Type B pancreatic cell (in vitro differentiated cells): ENCODE measurements at places on chromosomes 6 and 20. TPM values are rescaled to one million over a fixed set of nuclear protein-coding genes. Genes with fewer than 3 reads are reported as not detected.

Gene TGIF2
- 26.9 and 43.5 TPM in 2 replicates for total RNA-seq

Gene DUSP15
- total RNA-seq: 3.0 and 9.1 TPM in 2 replicates

DNA sequence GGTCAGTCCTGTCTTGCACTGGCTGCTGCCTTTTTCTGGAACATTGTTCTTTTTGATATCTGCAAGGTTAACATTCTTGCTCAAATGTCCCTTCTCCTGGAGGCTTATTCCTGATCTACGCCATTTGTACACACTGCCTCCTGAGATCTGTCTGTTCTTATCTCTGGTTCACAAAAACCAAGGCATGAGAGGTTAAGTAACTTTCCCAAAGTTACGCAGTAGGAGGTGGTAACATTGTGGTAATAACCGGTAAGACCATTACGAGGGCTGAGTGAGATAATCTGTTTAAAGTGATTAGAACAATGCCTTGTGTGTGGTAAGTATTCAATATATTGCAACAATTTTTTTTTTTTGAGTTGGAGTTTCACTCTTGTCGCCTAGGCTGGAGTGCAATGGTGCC, 132.1 kb downstream of the FNDC1 start:
- no peak for DNase-seq

DNA sequence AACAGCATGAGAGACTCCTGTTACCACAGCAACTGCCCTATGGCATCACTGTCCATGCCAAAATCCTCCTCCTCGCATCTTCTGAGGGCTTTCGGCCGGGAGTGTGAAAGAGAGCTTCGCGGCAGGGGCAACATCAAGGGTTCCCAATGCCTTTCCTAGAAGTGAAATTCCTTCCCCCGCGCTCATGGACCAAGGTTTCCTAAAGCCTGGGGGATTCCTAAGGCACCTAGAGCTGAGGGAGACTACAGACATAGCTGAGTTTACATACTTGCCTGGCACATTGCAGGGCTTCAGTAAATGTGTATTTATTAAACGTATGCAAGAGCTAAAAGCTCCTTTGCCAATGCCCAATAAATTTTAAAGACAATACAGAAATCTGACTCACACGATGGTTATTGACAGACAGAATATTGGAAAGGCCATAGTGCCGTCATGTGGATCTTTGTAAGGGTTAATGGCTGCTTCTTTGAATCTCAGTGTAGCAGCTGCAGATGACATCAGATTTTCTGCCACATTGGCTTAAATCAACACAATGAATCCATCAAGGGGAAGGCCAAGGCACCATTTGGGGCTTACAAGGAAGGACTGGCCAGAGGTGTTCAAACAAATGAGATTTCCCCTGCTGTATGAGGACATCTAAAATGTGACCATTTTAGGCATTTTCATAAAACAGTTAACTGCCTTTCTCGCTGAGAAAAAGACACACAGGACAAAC, 281.2 kb upstream of the JARID2 start:
- DNase-seq: no peak

Gene ARHGAP40
- 1.7 and 1.9 TPM in 2 replicates for total RNA-seq

DNA sequence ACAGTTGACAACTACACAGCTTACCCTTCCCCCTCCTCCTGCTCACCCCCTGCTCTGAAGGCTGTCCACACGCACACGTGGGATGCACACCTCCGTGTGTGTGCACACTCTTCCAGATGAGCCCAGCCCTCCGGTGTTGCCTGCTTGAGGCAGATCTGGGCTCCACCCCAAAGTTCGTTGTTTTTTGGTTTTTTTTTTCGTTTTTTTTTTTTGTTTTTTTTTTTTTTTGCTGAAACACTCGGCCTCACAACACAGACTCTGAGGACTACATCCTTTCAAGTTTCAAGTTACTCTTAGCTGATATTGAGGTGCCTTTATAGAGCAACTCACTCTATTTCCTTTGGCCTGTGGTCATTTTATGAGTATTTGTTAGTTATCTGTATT, 88.2 kb downstream of the RREB1 start:
- no peak for DNase-seq

DNA sequence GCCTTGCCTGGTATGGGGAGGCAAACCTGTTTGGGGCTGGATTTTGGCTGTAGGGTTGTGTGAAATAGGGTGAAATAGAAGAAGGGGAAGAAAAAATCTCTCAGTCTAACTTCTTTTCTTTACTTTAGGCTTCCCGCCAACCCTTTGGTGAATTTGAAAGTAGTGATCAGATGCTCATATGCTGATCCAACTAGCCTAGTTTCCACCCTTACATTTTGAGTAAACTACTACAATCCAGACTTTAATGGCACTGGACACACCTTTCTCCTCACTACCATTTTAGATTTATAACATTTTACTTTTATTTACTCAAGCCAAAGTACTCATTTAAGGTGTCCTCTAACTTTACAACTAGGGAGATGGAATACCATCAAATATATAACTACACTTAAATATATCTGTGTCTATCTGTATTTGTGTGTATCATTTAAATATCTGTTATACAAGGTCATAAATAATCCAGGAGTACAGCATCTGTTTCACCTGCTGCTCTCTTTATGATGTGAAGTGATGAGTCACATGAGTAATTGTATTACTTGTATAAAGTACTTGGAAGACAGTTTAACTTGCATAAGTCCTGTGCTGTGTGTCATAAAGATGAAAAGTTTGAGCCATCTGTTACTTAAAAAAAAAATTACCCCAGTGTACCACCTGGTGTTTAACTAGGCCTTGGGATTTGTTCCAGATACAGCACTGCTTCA, 172.1 kb downstream of the CDKAL1 start:
- no peak for DNase-seq

Gene EDN1
- 8.9 and 20.3 TPM in 2 replicates for total RNA-seq

Gene CTCFL
- total RNA-seq: 0.07 TPM in 2 replicates

DNA sequence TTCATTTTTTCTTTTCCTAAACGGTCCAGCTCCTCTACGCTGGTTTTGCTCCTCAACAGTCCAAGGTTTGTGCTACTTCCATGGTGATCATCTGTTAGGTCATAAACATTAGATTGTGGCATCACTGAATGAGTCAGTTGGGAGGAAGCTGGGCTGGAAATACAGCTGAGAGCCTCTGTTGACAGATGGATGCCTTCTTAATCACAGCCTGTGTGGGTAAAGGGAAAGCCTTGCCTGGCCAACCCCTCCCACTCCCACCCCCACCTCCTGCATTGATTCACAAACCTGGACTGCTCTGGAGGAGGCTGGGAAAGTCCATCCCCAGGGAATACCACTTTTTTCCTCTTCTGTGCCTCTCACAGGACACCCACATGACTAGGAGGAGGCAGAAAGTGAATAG, 180.6 kb upstream of the CCN2 start:
- DNase-seq: no peak

- no peak for DNase-seq
Observed at GRCh38 chr6:90502866-90503407, 83.9 kb downstream of the MAP3K7 start.

DNA sequence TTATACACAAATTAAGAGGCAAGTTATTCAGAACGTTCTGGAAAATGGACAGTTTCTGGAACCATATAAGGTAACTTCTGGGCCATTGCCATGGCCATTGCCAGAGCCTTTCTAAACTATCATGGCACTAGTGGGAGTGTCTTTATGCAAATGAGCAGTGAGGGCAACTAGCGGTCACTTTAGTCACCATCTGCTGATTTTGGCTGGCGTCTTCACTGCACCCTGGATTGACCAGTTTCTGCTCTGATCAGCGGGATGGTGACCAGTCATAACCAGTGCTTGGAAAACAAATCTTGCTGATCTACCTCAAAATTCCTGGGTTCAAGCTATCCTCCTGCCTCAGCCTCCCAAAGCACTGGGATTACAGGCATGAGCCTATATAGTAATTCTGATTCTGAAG, 7.3 kb upstream of the SNTA1 start:
- no peak for DNase-seq

Gene RANBP9
- 40.4 and 43.4 TPM in 2 replicates for total RNA-seq

Gene GHRH
- 0.77 and 3.9 TPM in 2 replicates for total RNA-seq

DNA sequence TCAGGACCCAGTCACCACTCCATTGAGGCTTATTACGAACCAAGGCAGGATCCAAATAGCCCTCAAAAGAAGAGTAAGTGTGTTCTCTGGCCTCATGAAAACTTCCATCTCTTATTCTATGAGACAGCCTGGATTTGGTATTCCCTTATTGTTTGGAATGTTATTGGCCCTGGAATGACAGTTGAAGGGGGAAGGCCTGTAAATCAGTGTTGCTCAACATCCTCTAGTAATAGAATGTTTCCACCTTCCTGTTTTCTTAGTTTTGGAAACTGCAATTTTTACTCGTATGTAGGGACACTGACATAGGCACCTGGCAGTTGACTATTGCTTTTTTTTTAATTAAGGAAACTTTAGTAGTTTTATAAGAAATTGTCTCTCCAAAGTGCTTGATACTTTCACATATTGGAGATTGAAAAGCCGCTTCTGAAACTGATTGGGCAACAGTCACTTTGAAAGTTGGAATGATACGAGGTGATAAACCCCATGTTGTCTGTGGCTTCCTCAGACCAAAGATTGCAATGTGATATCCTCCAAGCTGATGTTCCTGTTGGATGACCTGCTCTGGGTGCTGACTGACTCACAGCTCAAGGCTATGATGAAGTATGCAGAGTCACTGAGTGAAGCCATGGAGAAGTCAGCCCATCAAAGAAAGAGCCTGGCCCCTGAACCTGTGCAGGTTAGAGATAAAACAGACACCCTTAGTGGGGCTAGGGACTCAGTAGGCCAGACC, 43.1 kb downstream of the BLTP3A start:
- no peak for DNase-seq

GRCh38 chr6:6925391-6926164, 182.2 kb upstream of the RREB1 start:
- DNase-seq: no peak

Gene OLIG3
- total RNA-seq: 1.2 and 3.4 TPM in 2 replicates

DNA sequence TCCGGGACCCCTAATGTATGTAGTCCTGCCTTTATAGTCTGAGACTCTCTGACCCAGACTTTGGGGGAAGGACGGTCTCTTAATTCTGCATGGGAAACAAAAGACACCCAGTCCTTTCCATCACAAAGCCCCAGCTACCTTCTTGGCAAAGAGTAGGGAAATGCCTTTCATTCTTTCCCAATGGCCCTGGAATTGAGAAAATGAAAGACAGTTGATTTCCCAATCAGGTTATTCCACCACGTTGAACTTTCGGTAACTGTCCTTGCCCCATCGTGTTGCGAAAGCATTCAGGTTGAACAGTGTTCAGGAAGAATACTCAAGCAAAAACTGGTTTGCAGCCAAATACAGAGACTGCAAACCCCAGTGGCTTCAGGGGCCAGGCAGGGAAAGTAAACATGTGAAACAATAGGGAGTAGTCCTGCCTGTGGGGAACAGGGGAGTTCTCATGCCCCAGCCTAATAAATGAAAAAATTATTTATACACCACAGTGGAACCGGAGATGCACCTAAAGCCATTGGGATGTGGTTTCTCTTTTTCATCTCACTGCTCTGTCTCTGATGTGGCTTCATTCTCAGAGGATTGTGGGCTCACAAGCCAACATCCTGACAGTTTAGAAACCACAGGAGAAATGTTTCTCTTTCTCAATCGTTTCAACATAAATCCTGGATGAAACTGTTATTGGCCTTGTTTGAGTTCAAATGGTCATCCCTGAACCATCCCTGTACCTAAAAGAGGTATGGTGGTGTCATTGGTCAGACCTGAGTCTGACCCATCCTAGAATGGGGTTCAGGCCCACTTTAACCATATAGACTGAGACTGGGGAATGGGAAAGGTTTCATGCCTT, 44.2 kb upstream of the SLC9A8 start:
- DNase-seq: no peak
